Hematopoietic multipotent progenitor cell treated with erythropoietin and hydrocortisone succinate and interleukin-3 and kit ligand, for 6 days (in vitro differentiated cells): ENCODE measurements at places on chromosomes 12 and 14.

GRCh38 chr12:124030008-124030407, 57.0 kb downstream of the ZNF664 start:
- DNase-seq, result no peak

GRCh38 chr12:56991319-56992246, 14.8 kb downstream of the ZBTB39 start:
- peak; percentile 49 for DNase-seq

DNA sequence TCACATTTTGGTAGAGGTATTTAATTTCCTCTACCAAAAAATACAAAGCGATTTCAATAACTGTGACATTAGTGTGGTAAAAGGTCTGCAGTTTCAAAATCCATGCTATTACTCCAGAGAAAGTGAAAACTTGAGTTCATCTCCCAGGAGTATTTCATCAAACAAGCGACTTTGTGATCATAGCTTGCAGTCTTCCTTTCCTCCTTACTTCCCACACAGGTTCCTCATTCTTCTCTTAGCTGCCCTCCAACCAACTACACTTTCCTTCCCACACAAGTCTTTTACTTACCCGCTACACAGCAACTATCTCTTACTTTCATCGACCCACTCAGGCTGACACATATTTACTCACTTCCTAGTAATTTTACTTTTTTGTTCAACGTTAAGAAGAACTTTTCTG, 413.4 kb upstream of the USP15 start:
- DNase-seq, result no peak

GRCh38 chr12:48126953-48127630, 7.9 kb downstream of the PFKM start:
- DNase-seq, result no peak

GRCh38 chr14:105118646-105119407, 49.7 kb downstream of the JAG2 start:
- DNase-seq, result no peak

DNA sequence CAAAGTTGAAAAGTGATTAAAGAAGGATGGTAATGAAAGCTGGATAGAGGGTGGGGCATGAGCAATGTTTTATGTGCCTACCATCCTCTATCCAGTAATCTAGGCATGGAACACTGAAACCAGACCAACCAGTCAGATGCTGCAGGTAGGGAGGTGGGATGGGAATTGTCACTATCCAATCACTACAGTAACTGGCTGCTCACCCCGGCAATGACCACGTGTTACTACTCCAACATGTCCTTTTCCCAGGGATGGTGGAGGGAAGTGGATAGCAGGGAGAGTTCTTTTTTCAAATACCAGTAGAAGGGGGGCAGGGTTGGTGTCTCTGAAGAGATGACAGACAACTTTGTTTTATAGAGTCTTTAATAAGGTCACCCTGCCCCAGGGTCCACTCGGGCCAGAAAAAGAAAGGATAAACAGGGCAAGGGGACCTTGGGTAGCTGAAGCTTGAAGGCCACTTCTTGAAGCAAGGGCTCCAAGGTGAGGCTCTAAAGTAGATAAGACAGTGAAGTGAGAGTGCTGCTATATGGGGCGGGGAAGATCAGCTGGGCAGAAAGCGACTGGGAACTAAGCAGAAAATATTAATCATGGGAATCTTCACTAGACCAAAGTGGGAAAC, 14.7 kb upstream of the CDH24 start:
- DNase-seq, result no peak

DNA sequence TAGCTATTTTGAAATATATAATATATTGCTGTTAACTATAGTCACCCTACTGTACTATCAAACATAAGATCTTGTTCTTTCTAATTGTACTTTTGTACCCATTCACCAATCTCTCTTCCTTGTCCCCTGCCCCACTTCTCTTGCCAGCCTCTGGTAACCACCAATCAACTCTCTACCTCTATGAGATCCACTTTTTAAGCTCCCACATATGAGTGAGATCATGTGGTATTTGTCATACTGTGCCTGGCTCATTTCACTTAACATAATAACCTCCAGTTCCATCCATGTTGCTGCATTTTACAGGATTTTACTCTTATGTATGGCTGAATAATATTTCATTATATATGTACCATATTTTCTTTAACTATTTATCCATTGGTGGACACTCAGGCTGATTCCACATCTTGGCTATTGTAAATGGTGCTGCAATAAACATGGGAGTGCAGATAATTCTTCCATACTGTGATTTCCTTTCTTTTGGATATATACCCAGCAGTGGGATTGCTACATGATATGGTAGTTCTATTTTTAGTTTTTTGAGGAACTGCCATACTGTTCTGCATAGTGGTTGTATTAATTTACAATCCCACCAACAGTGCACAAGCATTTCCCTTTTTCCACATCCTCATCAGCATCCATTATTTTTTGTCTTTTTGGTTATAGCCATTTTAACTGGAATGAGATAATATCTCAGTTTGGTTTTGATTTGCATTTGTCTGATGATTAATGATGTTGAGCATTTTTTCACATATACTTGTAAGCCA, 33.5 kb upstream of the SPIC start:
- no peak for DNase-seq

GRCh38 chr12:1011091-1011490, 20.1 kb downstream of the ERC1 start:
- no peak for DNase-seq

GRCh38 chr12:11545484-11546330, 103.8 kb upstream of the ETV6 start:
- peak; percentile 64 for DNase-seq

DNA sequence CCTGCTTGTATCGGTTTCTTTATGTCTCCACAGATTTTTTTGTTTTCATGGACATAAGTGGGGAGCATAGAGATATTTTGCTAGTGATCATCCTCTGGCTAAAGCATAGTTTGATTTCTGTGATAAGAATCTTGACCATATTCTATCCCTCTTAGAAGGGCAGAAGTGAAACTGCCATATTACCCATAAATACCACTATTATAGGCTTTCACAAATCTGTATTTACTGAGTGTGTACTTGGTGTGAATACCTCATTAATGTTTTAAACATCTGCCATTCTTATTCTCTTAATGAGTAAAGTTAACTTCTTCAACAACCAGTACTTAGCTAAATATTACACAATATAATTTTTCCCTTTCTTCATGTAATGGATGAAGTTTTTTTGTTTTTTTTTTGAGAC, 16.1 kb downstream of the WNK1 start:
- DNase-seq, result no peak

DNA sequence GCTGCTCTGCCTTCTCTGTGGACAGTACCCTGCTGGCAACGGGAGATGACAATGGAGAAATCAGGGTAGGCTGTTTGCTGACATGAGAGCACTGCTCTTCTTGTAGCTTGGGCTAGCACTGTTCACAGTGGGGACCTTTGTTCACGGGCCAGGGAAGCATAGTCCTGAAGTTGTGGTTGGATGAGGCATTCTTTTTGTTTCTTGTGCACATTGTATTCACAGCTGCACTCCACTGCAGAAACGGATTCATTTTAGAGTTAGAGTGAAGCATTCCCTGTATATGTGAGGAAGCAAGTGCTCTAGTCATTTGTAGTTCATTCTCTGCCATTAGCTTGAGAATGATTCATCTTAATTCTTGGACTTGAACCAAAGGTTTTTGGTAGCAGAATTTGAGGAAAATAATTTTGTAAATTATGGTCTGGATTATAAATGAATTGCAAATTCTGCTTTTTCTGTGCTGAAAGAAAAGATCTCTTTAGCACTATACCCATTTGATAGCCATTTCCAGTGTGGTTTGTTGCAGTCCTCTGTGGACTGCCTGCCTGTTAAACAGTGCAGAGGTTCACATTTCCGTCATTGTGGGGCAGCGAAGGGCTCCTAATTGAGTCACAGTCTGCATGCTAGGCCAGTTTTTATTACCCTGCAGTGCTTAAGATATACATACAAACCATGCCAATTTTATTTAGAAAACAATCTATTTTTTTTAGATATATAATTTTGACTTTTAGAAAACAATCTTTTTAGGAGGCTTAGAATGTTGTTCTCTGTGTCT, 80.6 kb downstream of the APAF1 start:
- peak; percentile 81 for DNase-seq

- DNase-seq, result no peak
These were observed 28.0 kb upstream of the LUM start for GRCh38 chr12:91139286-91139685.

- DNase-seq, result no peak
These were observed 543.4 kb downstream of the RPL10L start for GRCh38 chr14:46108228-46108627.

GRCh38 chr12:9673404-9674225, 4.1 kb downstream of the CLEC2D start:
- DNase-seq, result peak; percentile 82

DNA sequence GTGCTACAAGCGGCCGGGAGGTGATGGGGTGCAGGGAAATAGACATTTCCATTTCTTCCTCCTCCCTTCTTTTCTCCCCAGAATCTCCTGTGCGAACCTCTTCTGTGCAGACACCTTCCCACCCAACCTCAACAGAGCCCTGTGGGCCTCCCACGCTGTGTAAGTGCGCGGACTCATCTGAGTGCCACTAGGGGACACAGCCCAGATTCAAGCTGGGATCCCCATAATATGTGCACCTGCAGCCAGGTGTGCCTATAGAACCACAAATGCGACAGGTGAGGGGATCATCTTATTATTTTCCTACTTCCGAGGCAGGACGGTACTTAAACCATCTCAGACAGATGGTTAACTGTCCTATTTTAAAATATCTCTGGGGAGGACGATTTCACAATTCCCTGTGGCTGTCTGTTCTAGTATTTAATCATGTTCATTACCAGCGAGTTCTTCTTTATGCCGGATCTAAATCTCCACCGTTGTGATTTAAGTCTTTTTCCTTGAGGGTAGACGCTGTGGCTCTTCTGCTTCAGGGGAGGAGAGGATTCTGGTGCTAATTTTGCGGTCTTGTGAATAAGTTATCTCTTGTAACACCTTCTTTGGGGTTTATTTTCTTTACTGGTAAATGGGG, 17.2 kb upstream of the CACNA1C start:
- no peak for DNase-seq

GRCh38 chr14:103267226-103267910, 66.7 kb upstream of the EIF5 start:
- no peak for DNase-seq

DNA sequence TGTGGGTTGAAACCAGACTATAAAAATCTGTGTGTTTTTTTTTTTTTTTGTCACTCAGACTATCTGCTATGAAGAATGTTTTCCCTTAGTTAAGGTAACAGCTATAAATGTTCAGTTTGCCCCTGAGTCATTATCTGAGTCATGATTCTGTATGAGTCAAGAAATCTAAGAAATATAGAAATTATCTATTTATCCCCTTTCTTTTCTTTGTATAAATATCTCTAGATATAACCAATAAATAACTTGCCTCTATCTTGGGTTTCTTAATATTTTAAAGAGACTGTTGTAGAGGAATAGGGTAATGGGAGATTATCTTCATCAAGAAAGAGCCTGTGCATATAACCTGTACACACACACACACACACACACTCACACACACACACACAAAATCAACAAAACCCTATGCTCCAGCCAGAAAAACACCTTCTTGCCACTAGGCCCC, 161.7 kb upstream of the EEA1 start:
- DNase-seq, result no peak

DNA sequence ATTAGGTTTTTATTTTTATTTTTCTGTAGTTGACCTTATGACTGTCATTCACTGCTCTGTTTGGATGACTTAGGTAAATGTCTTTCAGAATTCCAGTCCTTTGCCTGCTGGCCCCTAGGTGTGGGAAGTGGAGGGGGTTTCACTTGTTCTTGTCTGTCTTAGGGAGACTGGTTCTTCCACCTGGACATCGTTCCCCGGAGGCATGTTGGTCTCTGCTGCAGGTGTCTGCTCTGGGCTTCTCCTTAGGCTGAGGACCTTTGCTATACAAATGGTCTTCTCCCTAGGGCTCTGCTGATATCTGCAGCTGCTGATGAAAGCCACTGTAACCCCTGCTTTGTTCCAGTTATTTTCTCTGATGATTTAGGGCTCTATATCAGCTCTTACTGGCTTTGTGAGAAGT, 97.1 kb downstream of the OTOGL start:
- DNase-seq, result no peak

GRCh38 chr12:105279460-105280056, 43.6 kb upstream of the APPL2 start:
- DNase-seq, result peak; percentile 64

GRCh38 chr12:123233505-123234308, 471 bp downstream of the MTRFR start:
- DNase-seq, result peak; percentile 62
